ENCODE measurements at places on chromosomes 4 and X.

- no peak for DNase-seq
Measured at GRCh38 chrX:126580877-126581276, 28.3 kb upstream of the DCAF12L1 start.

GRCh38 chr4:56271131-56271530 lies 116.2 kb downstream of the AASDH start:
- DNase-seq = no peak

DNA sequence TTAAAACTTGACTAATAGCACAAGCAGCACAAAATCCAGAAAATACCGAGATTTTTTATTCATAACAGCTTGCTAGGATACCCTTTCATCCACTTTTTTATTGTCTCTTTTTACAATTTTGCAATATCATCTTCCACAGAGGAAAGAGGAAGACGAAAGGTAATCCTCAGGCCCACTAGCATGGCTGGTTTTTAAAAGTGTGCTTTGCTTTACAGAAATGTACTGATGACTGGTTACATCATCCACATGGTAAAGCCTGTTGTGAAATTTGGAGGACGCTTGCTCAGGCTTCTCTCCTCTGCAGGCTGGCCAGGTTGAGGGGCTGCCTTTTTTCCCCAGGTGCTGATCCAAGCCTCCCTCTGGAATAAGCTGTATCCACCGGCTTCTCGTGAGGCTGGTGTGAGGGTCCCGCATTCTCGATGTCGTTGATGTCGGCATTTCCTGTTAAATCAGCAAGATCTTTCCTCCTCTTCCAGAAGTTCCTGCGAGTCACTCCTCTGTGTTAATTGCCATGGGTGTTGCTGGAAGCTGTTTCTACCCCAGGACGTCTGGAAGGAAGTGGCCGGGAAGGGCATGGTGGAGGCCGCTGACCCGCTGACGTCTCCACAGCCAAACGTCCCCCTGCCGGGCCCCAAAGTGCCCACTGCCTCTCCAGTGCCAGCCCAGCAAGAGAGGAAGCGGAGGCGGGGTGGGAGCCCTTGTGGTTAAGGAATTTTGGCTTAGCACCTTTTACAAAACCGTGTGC lies 5.8 kb upstream of the DGKQ start:
- no peak for DNase-seq

- DNase-seq = no peak
Measured at GRCh38 chr4:95606739-95607138, 58.0 kb upstream of the UNC5C start.
